ENCODE measurements at places on chromosomes 2 and 18. TPM values are rescaled to one million over a fixed set of nuclear protein-coding genes. Genes with fewer than 3 reads are reported as not detected.

Gene RRM2
- 45.9 TPM for polyA plus RNA-seq

Gene APOB
- 0.07 TPM for polyA plus RNA-seq

Gene STEAP3
- polyA plus RNA-seq = 10.9 TPM

Gene SNORC
- polyA plus RNA-seq = 16.9 TPM

Gene FAM110C
- polyA plus RNA-seq = 1.3 TPM

Gene ANKRD29
- 1.2 TPM for polyA plus RNA-seq

Gene ZAP70
- polyA plus RNA-seq = not detected

Gene TNS1
- polyA plus RNA-seq = 23.1 TPM

Gene KYNU
- 0.15 TPM for polyA plus RNA-seq

Gene ASB3
- polyA plus RNA-seq = 20.5 TPM

Gene RPL31
- 2,506 TPM for polyA plus RNA-seq

Gene LAMA1
- polyA plus RNA-seq = 0.32 TPM

Gene ATOH8
- polyA plus RNA-seq = 15.8 TPM

Gene CXCR1
- 0.49 TPM for polyA plus RNA-seq

Gene AUP1
- 77.9 TPM for polyA plus RNA-seq

- no peak for DNase-seq
Measured at GRCh38 chr18:59800897-59801296, 98.9 kb upstream of the PMAIP1 start.

- no peak for DNase-seq
Measured at GRCh38 chr18:79935499-79935898, 16.0 kb downstream of the SLC66A2 start.

DNA sequence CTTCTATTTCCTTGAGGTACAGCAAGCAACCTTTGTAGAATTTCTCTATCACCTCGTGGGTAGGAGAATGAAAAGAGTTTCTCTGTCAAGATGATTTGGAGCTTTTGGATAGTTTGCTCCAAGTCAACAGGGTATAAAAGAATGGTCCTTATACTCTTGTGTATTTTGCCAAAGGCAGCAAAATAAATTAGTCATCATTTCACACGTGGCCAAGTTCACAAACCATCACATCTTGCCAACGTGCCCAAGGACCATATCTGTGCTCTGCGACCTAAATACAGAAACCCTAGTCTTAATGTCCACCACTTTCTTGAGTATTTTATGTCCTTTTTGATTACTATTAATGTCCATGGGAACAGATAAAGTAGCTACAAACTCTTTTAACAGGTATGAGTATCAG is 262.9 kb downstream of the AFF3 start:
- no peak for DNase-seq

DNA sequence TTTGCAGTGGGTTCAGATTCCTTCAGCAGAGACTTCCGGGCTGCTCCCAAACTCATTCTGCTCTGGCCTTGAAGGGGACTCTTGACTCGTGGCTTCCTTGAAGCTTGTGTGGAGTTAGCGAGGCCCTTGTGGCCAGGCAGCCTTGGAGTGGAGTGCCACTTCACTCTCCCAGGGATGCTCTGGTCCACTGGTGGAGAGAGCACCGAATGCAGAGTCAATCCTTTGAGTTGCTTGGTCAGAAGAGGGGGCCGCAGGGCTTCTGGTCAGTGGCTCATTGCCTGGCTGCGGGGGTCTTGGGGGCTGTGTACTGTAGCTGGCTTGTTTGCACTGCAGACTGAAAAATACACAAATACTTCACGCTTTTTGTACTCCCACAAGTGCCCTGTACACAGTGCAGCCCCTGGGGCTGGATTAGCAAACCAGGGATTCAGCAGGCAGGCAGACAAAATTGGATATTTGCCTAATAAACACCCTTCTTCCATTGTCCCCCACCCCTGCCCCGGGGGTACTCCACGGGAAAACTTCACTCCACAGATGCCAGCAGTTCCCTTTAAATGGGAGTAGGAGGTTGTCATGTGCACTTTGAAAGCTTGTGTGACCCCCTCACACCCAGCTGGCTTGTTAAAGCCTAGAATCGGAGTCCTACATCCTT is 3.2 kb downstream of the GLI2 start:
- DNase-seq = peak; percentile 24

- DNase-seq = no peak
Measured at GRCh38 chr18:58802959-58803358, 61.7 kb upstream of the ZNF532 start.

- DNase-seq = no peak
Measured at GRCh38 chr2:102755284-102755683, 6.5 kb upstream of the TMEM182 start.

- no peak for DNase-seq
Measured at GRCh38 chr2:71619230-71619741, 165.9 kb downstream of the DYSF start.

GRCh38 chr18:54250846-54251261 is 18.5 kb upstream of the POLI start:
- DNase-seq = no peak

DNA sequence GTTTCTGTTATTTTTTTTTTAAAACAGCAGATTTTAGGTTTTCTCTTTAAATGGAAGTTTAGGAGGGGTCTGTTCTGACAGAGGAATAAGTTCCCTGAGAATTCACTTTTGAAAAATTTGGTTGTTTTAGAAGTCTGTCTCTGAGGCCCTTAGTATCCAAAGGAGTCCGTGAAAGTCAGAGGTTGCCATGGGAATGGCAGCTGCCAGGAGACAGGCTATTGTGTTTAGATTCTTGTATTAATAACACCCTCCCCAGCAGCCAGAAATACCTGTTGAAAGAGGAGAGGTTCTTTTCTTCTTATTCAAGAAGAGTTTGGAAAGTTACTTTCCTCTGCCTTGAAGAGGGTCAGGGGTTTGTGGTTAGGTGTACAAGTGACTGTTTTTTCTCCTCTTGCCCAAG is 29.5 kb downstream of the TNP1 start:
- peak; percentile 20 for DNase-seq

- peak; percentile 57 for DNase-seq
Measured at GRCh38 chr18:64219517-64219916, 70.6 kb upstream of the LINC00305 start.

DNA sequence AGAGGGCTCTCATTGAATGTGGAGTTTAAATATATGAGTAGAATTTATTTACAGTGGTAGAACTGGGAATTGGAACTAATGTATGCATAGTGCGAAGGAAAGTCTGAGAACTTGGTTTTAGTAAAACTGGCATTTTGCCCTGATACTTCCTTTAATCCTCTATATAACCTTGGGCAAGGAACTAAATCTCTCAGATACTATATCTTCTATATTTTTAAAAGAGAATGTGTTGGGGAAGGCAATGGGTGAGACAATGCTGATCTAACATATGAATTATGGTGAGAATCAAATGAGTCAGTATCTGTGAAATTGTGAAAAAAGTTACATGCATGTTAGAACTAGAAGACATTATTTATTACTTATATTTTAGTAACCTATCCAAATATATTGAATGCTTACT is 2109.4 kb upstream of the PIK3C3 start:
- DNase-seq = no peak

DNA sequence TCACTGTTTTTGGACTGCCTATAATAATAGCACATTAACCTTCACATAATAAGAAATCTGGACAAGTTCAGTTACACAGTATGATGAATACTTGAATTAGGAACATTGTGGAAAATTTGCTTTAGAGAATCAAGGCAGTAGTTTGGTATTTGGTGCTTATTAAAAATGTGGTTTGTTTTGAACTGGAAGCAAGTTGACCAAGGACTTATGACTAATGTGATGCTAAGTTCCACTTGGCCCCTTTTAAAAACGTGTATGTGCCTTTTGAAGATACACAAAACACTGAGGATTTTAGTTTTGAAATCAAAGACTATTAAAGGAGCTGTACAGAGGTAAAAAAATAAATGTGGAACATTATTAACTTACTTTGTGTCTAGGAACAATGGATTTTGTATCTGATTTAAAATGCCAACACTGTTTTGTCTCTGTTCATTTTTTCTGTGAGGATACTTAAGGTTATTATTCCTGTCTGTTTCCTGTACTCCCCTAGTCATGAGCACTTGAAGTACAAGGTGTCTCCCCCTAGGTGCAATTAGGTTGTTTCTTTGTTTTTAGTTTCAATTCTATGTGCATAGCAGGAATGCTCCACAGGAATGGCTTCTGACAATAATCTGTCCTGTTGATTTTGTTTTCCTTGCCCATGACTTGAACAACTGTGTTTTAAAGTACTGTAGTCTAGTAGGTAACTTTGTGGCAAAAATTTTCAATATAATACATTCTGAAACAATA is 49.6 kb upstream of the PTH2R start:
- no peak for DNase-seq

GRCh38 chr2:150911766-150912280 is 349.8 kb downstream of the RBM43 start:
- DNase-seq = no peak

DNA sequence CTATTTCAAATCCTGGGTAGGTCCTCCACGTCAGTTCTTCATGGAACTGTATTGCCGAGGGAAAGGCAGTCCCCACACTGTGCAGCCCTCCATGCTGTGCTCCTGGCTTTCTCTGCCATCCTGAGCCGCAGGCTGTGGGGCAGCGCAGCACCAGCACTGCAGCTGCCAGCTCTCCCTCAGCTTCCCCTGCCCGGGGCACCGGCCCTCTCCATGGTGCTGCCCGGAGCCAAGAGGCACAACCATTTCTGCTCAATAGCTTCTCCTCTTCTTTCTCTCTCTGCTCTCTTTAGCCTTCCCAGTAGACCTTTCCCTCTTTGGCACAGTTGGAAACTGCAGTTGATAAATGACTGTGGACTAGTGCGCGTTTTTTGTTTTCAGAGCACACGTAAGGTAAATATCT is 12.1 kb downstream of the ANKRD23 start:
- no peak for DNase-seq
